NCI-H187 (cell line): ENCODE measurements at places on chromosomes 3 and 15.

GRCh38 chr3:4972652-4973643 is 6.3 kb upstream of the BHLHE40 start:
- DNase-seq = no peak

- no peak for DNase-seq
These were observed 67.2 kb downstream of the ARHGEF26 start for GRCh38 chr3:154188437-154188836.

DNA sequence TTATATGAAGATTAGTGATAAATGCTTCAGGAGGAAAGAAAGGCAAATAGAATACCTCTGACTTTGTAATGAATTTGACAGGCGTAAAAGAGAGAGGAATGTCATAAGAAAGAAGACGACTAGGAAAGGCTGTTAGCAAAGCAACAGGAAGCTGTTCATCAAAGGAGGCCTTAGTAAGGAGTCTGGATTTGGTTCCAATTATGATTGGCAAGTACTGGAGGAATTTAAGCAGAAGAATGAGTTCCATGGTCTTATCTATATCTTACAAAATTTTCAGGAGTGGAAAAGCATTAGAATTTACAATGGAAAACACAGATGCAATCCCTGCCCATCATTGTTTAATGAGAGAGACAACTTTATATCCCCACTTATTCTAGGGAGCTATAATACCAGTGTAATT is 13.8 kb downstream of the PLSCR1 start:
- DNase-seq = no peak

- no peak for DNase-seq
These were observed 537.5 kb downstream of the ZPLD1 start for GRCh38 chr3:102972350-102972749.

GRCh38 chr3:141049681-141050080 is 1.5 kb upstream of the SPSB4 start:
- no peak for DNase-seq

DNA sequence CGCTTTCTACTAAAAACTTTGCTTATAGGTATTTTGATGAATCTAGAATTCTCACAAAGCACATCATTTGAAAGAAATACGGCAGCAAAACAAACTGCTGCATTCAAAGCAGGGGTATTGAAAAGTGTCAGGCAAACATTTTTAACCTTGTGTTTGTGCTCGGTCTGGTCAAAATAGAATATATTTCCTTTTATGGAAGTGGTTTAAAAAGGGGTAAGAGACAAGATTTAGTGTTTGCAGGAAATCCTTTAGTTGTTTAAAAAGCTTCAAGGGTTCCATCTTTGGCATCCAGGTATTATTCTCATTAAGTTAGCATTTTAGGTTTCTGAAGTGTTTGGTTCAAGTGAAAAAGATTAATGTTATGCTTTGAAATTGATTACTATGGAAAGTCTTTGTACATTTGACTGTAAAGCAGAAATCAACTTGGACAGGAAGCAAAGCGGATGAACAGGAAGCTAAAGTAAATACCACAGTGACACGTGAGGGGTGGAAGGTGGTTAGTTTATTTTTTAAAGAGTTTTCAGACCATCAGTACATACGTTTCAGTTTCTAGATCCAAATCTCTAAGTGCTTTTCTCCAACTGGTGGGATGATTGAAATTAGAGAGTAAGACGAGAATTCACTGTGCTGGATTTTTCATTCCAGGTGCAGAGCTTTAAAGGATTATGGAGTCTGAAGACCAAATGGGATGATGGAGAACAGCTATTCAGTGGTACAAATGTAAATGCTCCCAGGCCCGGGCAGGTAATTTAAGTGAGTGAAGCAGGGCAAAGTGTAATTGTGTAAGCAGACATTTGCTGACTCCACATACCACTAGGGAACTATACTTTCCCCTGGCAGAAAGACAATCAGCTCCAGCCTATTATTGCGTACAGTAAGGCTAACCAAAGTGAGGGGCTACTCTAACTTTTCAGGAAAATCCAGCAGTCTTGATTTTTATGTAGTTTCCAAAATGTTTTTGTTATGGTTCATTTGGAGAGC is 341.8 kb upstream of the TBL1XR1 start:
- DNase-seq = no peak

GRCh38 chr3:57755368-57755675 is 787 bp upstream of the SLMAP start:
- no peak for DNase-seq

DNA sequence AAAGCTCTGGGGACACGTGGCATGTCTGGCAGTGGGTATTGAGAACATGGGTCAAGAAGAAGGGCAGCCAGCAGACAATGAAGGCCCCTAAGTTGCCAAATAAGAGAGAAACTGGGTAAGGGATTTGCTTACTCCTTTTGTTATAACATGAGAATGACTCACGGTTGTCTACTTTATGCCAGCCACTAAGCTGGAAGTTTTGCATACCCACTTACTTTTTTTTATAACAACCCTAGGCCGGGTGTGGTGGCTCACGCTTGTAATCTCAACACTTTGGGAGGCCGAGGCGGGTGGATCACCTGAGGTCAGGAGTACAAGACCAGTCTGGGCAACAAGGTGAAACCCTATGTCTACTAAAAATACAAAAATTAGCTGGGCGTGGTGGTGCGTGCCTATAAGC is 50.0 kb downstream of the DRD3 start:
- DNase-seq = no peak

- no peak for DNase-seq
These were observed 46.6 kb downstream of the ZFAND6 start for GRCh38 chr15:80106051-80106450.

DNA sequence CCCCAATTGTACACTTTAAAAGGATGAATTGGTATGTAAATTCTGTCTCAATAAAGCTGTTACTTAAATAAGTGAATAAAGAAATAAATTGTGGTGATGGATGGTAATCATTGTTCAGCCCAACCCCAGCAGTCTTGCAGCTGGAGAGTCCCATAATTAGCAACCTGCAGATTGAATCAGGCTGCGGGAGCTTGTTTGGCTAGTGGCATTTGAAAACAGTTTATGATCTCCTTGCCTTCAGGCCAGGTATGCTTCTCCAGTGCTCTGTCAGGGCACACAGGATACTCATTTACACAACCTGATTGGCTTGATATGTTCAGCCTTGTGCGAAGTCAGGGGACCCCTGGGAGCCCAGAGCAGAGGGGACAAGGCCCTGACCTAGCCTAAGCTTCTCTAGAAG is 16.5 kb upstream of the TSEN2 start:
- no peak for DNase-seq

- no peak for DNase-seq
These were observed 25.3 kb upstream of the SI start for GRCh38 chr3:165103616-165104015.

DNA sequence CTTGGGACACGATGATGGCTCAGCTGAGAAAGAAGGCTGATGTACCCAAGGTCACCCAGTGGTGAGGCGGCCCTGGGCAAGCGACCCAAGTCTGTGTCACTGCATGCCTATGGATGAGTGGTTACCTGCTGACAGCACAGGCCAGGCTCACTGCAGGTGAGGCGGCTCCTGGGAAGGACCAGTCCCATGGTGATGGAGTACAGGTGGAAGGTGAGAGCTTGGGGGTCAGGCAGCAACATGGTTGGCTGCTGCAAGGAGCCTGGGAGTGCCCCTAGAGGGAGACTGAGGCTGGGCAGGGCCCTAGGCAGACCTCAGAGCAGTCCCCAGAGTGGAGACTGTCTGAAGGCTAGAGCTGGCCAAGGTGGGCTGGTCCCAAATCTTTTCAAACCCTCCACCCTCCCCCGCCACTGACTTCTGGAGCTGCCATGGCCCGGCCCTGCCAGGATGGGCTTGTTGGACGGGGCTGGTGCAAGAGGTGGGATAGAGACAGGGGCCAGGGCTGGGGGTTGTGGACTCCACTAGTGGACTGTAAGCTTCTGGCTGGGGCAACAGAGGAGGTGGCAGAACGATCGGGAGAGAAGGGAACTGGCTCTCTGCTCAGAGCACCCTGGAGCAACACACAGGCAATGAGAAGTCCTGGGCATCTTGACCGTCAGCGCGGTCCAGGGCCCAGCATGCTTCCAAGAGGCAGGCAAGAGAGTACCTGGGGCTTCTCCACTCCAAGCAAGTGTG is 72.5 kb upstream of the SLC6A11 start:
- DNase-seq = no peak

DNA sequence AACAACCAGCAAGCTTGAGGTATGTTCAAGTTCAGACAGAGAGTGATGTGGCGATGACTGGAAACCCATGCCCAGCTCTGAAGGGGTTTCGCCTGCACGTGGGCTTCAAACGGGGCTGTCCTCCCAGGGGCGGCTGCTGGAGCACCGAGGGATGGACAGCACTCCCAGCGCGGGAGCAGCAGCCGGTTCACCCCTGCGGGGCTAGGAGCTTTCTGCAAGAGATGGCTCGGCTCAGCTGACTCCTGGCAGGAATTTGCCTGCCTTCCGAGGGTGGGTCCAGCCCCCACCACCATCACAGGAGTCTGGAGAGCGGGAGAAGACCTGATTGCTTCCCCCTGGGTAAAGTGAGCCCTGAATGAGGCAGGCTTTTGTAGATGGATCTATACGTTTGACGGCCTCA is 66.9 kb downstream of the ASB7 start:
- DNase-seq = no peak

GRCh38 chr15:58217460-58217859 is 79.3 kb downstream of the AQP9 start:
- no peak for DNase-seq

DNA sequence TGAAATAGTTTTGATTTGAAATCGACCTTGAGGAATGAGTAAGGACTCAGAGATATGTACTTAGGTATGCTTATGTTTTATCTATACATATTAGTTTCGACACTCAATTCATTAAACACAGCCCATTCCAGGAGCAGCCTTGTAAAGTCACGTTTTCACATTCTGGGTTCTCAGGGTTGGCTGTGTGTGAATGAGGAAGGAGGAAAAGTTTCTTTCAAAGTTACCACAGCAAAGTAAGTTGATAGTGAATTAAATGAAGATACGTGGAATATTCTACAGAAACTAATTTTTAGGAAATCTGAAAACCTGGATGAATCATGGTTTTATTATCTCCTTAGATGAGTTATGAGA is 133.5 kb downstream of the C3orf38 start:
- no peak for DNase-seq

- no peak for DNase-seq
These were observed 61.9 kb upstream of the PHLDB2 start for GRCh38 chr3:111797171-111797615.

DNA sequence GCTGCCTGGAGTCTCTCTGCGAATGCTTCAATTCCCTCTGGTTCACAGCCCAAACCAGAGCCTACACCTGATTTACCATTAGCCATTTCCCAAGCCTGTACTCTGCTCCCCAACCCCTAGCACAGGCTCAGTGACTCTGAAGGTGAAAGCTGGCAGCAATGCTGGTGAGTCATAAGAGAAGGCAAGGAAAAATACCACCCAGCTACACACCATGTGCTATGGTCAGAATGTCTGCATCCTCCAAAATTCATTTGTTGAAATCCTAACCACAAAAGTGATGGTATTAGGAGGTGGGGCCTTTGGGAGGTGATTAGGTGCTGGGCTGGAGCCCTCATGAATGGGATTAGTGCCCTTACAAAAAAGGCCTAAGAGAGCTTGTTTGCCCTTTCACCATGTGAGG is 117.1 kb upstream of the TJP1 start:
- DNase-seq = no peak

DNA sequence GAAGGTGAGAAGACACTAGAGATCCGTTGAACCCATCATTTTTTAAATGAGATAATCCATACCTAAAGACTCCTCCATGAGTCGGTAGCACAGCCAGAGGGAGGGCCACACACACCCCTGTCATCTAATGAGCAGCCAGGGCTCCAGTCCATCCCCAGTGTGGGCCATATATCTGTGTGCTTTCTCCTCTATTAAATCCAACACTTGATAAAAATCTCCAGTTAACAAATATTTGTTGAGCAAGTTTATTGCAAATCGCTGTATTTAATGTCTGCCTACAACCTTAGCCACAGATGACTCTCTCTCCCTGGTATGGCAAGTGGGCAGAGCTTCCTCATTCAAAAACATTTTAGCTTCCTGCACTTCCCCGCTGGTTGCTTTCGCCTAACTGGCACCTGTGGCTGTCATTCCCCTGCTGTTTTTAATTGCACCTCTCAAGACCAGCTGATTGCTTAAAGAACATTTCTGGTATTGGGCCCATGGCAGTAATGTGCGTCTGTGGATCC is 82.8 kb downstream of the SMAD3 start:
- no peak for DNase-seq

- peak; percentile 28 for DNase-seq
These were observed 39.7 kb downstream of the SPATA12 start for GRCh38 chr3:57100046-57100695.

GRCh38 chr15:85625856-85626255 is 168.9 kb downstream of the KLHL25 start:
- DNase-seq = no peak

GRCh38 chr3:7520593-7520992 is 659.7 kb downstream of the GRM7 start:
- no peak for DNase-seq

- DNase-seq = no peak
These were observed 2.5 kb downstream of the ATG7 start for GRCh38 chr3:11274566-11275142.

DNA sequence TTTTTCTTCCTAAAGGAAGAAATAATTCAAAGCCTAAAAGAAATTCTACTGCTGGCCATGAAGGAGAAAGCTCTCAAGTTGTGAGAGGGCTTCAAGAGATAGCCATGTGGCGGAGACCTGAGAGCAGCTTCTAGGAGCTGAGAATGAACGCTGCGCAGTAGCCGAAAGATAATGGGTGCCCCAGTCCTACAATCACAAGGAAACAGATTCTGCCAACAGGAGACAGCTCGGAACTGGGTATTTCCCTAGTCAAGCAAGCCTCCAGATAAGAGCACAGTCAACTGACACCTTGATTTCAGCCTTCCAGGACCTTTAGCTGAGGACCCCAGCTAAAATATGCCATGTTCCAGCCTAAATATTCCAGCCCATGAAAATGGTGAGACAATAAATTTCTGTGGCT is 824.1 kb downstream of the FHIT start:
- DNase-seq = no peak

- no peak for DNase-seq
These were observed 15.7 kb upstream of the GXYLT2 start for GRCh38 chr3:72872183-72872582.

- DNase-seq = no peak
These were observed 6.4 kb downstream of the EMC3 start for GRCh38 chr3:9980251-9980650.

- no peak for DNase-seq
These were observed 58.0 kb upstream of the LRTM1 start for GRCh38 chr3:54985856-54986255.

GRCh38 chr3:189143321-189143720 is 28.4 kb upstream of the TPRG1 start:
- no peak for DNase-seq

- no peak for DNase-seq
These were observed 100.9 kb downstream of the CLSTN2 start for GRCh38 chr3:140035871-140036270.

DNA sequence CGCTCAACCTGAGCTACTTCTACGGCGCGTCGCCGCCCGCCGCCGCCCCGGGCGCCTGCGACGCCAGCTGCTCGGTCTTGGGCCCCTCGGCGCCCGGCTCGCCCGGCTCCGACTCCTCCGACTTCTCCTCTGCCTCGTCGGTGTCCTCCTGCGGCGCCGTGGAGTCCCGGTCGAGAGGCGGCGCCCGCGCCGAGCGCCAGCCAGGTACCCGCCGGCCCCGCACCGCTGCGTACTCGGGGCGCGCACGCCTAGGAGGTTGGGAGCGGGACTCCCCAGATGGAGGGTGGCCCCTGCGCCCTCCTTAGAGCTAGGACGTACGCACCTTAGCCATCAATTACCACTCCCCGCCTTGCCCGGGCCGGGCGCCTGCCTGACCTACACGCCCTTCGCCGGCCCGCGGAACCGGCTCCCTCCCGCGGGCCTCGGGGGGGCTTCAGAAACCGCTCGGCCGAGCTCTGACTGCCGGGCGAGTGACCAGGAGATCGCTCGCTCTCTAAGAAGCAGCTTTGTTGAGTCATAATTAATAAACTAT is 466 bp downstream of the NFKBIZ start:
- DNase-seq = no peak
